Stimulated activated naive CD8-positive, alpha-beta T cell treated with anti-CD3 and anti-CD28 coated beads, Interleukin-15, Interleukin-2, amounts not matched to agents 100 U/mL and 50 U/mL, for 24 hours (primary cell): ENCODE measurements at places on chromosomes 6 and 20.

- DNase-seq, result no peak
Observed at GRCh38 chr6:79466207-79466834, 70.9 kb downstream of the LCA5 start.

- DNase-seq, result no peak
Observed at GRCh38 chr6:64252256-64252655, 616.7 kb downstream of the PHF3 start.

GRCh38 chr6:123681957-123682462 is 45.3 kb upstream of the TRDN start:
- no peak for DNase-seq

DNA sequence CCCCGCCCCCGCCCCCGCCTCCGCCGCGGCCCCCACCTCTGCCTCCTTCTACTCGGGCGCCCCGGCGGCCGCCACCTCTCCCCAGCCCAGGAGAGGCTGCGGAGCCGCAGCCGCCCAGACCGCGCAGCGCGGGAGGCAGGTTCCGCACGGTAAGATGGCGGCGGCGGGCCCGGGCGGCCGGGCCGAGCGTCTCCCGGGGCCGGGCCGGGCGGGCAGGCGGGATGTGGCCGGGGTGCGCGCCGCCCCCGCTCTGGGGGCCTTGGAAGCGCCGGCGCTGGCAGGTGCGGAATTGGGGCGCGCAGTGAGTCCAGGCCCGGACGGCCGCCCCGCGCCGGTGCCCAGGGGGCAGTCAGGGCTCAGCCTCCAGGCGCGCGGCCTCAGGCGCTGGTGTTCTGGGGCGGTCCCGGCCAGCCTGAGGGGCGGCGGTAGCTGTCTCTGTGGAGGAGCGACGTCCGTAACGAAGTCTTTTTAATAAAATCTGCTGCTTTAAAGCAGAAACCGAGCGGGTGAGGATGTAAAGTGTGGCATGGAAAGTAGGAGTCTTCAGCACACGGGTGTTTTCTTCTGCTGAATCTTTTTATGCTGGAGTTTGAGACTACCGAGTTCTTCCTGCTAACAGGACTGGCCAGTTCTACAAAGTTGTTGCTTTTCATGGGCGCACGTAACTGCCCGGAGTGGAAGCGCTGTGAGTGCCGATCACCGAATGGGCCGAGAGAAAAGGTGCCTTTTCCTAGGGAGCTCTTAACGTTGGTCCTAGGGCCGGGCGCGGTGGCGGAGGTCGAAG is at the start of gene GID8:
Gene GID8 (plus strand): TSS at position 43 of the 784 bp plus-strand sequence. CDS start 3,356 bp downstream, outside the sequence.
- DNase-seq, result peak; percentile 60

- no peak for DNase-seq
Observed at GRCh38 chr6:128152551-128152950, 251.7 kb upstream of the THEMIS start.

GRCh38 chr20:56207656-56208055 is 40.9 kb upstream of the MC3R start:
- no peak for DNase-seq

DNA sequence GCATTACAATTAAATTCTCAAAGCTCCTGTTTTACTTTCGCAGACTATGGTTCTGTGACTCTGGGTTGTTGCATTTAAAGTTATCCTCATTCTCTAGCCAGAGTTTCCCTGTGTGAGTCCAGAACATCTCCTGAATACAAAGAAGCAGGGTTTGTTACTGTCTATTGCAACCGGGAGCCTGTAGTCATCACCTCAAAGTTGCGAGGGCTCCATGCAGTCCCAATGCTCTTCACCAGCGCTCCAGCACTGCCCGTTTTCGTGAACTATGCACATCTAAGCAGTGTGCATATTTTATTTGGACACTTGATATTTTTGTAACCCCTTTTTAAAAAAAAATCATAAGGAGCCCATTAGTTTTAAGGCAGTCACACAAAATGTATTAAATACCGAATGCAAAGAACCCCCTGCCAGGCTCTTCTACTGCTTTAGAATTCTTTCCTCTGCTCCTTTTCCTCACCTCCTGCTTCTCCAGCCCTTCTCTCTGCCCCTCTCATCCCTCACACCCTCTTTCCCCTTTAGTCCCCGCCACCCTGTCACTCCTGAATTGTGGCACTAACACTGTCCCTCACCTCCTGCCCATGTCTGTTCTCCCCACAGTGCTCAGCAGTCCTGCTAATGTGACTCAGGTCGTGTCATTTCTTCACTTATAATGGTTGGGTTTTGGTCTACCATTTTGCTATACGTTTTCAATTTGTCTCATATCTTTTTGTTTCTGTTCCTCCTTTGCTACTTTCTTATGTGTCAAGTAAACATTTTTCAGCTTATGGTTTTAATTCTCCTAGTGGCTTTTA is 1.1 kb upstream of the HLA-C start:
- peak; percentile 49 for DNase-seq

- no peak for DNase-seq
Observed at GRCh38 chr20:63321148-63321831, 28.3 kb downstream of the COL20A1 start.

DNA sequence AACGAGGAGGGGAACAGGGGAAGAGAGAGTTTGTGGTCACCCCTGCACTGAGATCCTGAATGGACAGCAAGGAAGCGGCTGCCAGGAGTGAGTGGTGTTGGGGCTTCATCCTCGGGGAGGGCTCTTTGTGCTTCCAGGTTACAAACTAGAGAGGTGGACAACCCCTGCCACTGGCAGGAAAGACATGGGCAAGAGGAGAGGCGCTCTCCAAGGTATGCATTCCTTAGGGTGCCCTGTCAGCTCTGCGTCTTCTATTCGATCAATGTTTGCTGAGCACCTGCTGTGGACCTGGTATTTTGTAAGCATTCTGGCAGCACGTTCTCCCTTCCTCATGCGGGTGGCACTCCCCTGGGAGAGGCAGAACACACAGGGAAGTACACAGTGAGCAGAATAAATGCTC is 93.6 kb downstream of the CDH4 start:
- no peak for DNase-seq

- no peak for DNase-seq
Observed at GRCh38 chr6:89475101-89475500, 42.1 kb downstream of the ANKRD6 start.

- peak; percentile 65 for DNase-seq
Observed at GRCh38 chr20:62918831-62919230, 7.5 kb downstream of the DIDO1 start.

GRCh38 chr20:2900845-2901592 is 27.7 kb downstream of the PTPRA start:
- no peak for DNase-seq

DNA sequence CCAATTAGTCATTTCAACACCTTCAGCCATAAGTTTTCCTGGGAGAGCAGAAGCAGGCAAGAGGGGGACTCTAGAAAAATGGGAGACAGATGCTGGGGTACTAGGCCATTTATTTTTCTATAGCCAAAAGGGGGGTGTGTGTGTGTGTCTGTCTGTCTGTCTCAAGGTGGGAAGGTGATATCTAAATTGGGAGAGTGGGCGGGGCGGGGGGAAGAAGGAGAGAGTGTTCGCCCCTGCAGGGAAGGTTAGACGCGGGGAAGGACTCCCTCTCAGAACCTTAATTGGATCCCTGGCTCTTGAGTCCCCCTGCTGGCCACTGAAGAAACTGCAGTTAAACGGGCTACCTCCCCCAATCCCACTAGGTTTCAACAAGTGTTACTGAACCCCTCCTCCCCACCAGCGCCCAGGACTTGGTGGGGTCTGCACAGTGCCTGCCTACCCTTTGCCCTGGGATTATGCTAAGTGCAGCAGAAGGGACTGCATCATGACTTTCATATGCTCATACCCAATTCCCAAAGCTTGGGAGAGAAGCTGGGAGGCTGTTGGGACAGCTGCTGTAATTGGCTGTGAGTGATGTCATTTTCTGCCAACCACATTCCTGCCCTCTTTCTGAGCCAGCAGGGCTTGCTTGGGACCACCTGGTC is 45.8 kb downstream of the FOXP4 start:
- peak; percentile 81 for DNase-seq

GRCh38 chr6:70045413-70045812 is 179.1 kb downstream of the COL19A1 start:
- no peak for DNase-seq

- DNase-seq, result no peak
Observed at GRCh38 chr6:23077772-23078171, 508.4 kb downstream of the HDGFL1 start.

DNA sequence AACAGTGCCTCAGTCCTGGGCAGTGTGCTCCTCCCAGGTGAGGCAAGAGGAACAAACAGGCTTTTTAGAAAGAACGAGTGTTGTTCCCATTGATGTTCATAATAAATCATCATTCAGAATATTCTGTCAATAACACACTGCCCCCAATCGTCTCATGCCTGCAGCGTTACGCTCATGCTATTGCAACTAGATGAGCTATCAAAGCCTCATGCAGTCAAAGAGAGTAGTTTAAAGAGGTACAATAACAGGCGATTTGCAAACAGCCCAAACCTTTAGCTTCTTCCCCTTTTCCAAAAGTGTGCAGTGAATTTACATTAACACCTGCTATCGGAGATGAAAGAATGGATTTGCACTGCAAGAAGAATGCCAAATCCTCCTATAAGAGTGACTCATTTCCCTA is 1164.7 kb upstream of the MAP3K7 start:
- no peak for DNase-seq

DNA sequence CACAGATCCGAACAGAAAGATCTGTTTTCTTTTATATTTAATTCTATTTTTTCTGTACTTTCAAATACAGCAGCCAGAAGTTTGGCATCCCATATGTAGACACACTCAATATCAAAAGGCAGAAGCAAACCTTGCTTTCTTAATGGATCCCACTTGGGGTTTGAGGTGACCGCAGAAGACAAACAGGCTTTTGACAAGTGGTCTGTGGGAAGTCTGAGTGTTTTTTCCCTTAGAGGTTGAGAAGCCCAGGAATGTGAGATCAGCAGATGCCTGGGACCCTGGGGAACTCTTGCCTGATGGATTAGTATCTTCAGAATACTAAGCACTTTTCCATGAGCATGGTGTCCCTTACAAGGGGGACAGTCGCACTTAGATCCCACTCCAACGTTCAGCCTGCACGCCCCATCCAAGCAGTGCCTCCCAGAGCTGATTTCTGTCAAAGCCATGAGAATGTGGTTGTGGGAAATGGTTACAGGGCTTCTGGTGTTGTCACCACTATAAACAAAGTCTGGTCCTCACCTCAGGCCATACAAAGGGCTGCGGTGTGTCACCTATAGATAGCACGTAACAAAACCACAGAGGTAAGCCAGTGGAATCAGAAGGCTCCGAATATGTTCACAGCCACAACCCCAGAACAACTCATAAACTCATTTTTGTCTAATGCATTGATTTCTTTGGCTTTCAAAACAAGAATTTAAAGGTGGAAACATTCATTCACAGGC is 12.7 kb downstream of the IL17F start:
- DNase-seq, result peak; percentile 55

- DNase-seq, result no peak
Observed at GRCh38 chr20:24842918-24843715, 106.0 kb upstream of the CST7 start.

GRCh38 chr6:68638230-68638900 is 3.3 kb downstream of the ADGRB3 start:
- peak; percentile 29 for DNase-seq

- DNase-seq, result no peak
Observed at GRCh38 chr6:158286413-158286812, 25.9 kb upstream of the TULP4 start.

DNA sequence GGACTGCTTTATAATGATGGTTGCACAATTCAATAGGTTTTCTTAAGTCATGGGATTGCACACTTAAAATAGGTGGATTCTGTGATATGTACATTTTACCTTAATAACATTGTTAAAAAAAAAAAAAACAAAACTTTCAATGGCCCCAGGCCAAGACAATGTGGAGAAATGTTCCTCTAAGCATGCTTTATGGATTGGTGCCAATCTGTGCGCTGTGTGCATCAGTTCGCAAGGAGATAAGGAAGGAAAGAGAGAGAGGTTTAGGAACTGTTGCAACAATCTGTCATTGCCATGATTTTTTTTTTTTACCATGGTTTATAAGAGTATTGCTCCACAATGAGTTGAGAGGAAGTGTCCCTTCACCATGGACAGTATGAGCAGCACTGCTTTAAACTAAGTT is 399.6 kb downstream of the PTPRT start:
- no peak for DNase-seq

DNA sequence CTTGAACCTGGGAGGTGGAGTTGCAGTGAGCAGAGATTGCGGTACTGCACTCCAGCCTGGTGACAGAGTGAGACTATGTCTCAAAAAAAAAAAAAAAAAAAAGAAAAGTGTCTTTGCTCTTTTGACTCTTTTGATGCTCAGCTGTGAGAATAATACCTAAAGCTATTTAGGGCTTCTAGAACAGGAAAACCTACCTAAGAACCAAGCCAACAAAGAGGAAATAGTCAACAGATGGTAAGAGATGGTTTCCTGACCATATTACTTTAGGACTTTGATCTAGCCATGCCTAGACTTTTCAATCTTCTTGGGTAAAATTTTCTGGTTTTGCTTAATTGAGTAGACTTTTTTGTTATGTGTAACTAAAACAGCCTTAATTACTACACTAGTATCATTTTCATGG is 508.1 kb downstream of the EPHA7 start:
- DNase-seq, result no peak

DNA sequence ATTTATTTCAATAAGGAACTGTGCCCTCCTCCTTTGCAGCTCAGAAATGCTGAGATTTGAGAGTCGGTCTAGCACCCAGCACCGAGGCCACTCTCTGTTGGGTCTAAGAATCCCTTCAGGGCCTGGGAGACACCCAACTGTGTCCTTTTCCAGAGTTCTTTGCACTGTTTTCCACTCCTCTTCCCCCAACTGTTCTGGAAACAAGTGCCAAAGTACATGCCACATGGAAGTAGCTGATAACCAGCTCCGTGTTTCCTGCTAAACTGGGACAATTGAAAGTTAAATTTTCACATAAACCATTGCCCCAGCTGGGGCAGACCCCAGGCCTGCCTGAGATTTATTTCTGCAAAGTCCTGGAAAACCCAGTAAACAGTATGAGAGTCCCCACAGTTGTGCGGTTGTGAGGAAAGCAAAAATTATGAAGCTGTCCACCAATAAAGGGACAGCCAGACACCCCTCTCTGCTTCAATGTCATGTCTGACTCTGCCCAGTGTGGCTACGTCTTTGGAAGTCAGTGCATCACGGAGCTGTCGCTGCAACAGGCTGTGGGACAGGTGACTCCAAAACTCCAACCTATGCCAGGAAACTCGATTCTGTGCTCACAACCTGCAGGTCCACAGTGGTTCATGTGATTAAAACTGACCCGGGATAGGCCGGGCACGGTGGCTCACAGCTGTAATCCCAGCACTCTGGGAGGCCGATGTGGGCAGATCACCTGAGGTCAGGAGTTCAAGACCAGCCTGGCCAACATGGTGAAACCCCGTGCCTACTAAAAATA is 178.0 kb upstream of the AFDN start:
- no peak for DNase-seq

DNA sequence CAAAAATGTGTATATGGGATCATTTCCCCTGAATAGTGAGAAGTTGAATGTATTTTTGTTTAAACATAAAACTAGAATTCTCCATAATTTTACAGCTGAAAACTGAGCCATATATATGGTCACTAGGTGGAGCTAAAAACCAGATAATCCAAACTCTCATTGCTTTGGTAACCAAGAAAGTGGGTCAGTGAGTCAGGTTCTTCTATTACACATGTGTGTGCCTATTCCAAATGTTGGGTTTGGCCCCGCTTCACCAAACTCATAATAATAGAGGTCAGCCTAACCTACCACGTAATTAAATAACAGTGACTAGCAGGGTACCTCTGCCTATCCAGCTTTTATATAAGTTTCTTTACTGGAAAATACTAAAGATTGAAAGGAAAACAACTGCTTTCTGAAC is 19.3 kb upstream of the RNGTT start:
- DNase-seq, result no peak

- no peak for DNase-seq
Observed at GRCh38 chr6:141552463-141552862, 580.3 kb upstream of the GJE1 start.

- DNase-seq, result no peak
Observed at GRCh38 chr6:98037571-98037970, 754.6 kb upstream of the MMS22L start.

- no peak for DNase-seq
Observed at GRCh38 chr20:46751856-46752255, 42.4 kb downstream of the SLC2A10 start.
